ENCODE measurements at places on chromosomes 1 and 21.

GRCh38 chr1:208450958-208451357, 206.8 kb upstream of the PLXNA2 start:
- no peak for DNase-seq

GRCh38 chr1:51416910-51417309, 86.5 kb upstream of the TTC39A start:
- DNase-seq: no peak

GRCh38 chr1:57109883-57110282, 144.1 kb upstream of the C8B start:
- no peak for DNase-seq

DNA sequence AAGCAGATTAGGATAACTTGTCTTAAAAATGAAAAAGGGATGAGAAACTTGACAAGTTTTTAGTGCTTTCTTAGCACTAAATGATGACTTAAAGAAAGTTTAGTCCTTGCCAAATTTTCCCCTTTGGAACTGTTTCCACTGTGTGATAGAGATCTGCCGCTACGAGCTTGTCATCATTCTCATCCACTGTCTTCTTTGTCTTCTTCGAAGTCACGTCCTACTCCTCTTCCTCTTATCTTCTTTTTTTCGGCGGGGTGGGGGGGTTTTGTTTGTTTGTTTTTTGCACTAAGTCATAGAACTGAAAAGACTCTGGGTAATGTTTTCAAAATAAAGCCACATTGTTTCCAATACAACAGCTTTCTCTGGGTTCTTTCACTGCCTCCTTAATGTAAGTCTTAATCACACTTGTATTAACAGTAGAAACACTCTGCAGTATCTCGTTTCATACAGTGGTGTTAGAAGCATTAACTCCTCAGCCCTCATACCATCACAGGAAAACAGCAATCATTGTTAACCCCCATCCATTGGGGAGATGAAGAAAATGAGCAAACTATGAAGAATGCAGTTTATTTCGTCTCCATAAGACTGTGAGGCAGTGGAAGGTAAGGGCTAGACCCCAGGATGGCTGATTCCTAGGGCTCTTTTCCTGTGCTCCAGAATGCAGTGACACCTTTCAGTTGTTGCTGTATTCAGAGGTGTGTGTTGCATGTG, 81.8 kb downstream of the OLFML2B start:
- no peak for DNase-seq

All from stimulated activated CD4-positive, alpha-beta T cell treated with anti-CD3 and anti-CD28 coated beads, Interleukin-4, amount 100 ng/mL, for 1 hour (primary cell).